Adrenal gland (tissue), 19 donors: ENCODE measurements at places on chromosomes 5 and 9. TPM values are rescaled to one million over a fixed set of nuclear protein-coding genes. Genes with fewer than 3 reads are reported as not detected.

CER1 gene
- polyA plus RNA-seq = not detected

ECPAS gene
- polyA plus RNA-seq = 17.3 TPM

ZMAT2 gene
- 82.8 TPM for polyA plus RNA-seq

MSMP gene
- polyA plus RNA-seq = 1.3 TPM

TRPM3 gene
- 0.67 TPM for polyA plus RNA-seq

CCDC192 gene
- 0.56 TPM for polyA plus RNA-seq

SLC6A7 gene
- polyA plus RNA-seq = not detected

MCC gene
- 4.2 TPM for polyA plus RNA-seq

GPX3 gene
- polyA plus RNA-seq = 1,026 TPM

ARL14EPL gene
- not detected for polyA plus RNA-seq

BTNL3 gene
- 0.03 TPM for polyA plus RNA-seq

SHB gene
- polyA plus RNA-seq = 7.9 TPM

MRPL36 gene
- polyA plus RNA-seq = 93.0 TPM

PHF24 gene
- 0.13 TPM for polyA plus RNA-seq

AQP7 gene
- polyA plus RNA-seq = 3.5 TPM

HAPLN1 gene
- polyA plus RNA-seq = not detected

VCAN gene
- polyA plus RNA-seq = 10.0 TPM

FOXD4 gene
- not detected for polyA plus RNA-seq

STK32A gene
- polyA plus RNA-seq = 8.8 TPM

HMMR gene
- 4.1 TPM for polyA plus RNA-seq

PCDHA3 gene
- 0.16 TPM for polyA plus RNA-seq

CTXN3 gene
- polyA plus RNA-seq = not detected

INSL4 gene
- not detected for polyA plus RNA-seq

FLT4 gene
- 80.1 TPM for polyA plus RNA-seq

GFI1B gene
- 0.03 TPM for polyA plus RNA-seq

TCF7 gene
- polyA plus RNA-seq = 5.1 TPM

SPATA6L gene
- polyA plus RNA-seq = 0.91 TPM

RANBP3L gene
- 1.0 TPM for polyA plus RNA-seq

TTC33 gene
- polyA plus RNA-seq = 5.8 TPM

SPINK4 gene
- polyA plus RNA-seq = 4.3 TPM

ORM2 gene
- polyA plus RNA-seq = 1.3 TPM

PCDHB15 gene
- 1.4 TPM for polyA plus RNA-seq

ADGRD2 gene
- 0.53 TPM for polyA plus RNA-seq

ZDHHC11 gene
- polyA plus RNA-seq = 8.6 TPM

PITX1 gene
- 0.18 TPM for polyA plus RNA-seq

SPINK7 gene
- polyA plus RNA-seq = not detected

SOX30 gene
- 0.03 TPM for polyA plus RNA-seq

VAV2 gene
- 35.3 TPM for polyA plus RNA-seq

RAB3C gene
- polyA plus RNA-seq = 3.1 TPM

PCDHB2 gene
- 0.44 TPM for polyA plus RNA-seq

TRIM23 gene
- polyA plus RNA-seq = 4.7 TPM

DMRT3 gene
- polyA plus RNA-seq = not detected

FAM153A gene
- 7.3 TPM for polyA plus RNA-seq

RNF180 gene
- 1.5 TPM for polyA plus RNA-seq

OBP2B gene
- polyA plus RNA-seq = not detected

MYO10 gene
- 2.2 TPM for polyA plus RNA-seq

LSM11 gene
- 1.2 TPM for polyA plus RNA-seq

MTAP gene
- 7.1 TPM for polyA plus RNA-seq
